Activated T-helper 1 cell treated with anti-CD3 and anti-CD28 coated beads, Interleukin-2, amount 50 U/mL, for 16 hours (primary cell): ENCODE measurements at places on chromosomes 2 and 18.

DNA sequence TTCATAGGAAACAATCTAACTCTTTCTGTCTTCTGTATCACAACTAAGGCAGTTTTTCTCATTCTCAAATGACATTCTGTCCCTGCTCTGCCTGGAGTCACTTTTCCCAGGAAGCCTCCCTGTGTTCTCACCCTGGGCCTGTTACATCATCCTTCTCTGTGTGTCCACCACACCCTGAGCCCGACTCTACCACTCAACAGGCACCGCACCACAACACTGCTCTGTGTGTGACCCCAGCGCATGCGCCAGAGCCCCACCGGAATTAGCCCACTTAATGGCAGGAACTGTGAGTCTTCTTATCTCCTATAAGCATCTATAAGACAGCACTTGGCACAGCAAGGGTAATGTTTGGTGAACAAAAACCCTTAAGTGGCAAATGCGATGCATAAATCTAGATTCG is 32.3 kb downstream of the TGFBRAP1 start:
- DNase-seq = no peak

- no peak for DNase-seq
Observed at GRCh38 chr2:223433461-223433860, 168.7 kb downstream of the SCG2 start.

GRCh38 chr2:24304098-24304497 is 56.2 kb downstream of the ITSN2 start:
- no peak for DNase-seq

DNA sequence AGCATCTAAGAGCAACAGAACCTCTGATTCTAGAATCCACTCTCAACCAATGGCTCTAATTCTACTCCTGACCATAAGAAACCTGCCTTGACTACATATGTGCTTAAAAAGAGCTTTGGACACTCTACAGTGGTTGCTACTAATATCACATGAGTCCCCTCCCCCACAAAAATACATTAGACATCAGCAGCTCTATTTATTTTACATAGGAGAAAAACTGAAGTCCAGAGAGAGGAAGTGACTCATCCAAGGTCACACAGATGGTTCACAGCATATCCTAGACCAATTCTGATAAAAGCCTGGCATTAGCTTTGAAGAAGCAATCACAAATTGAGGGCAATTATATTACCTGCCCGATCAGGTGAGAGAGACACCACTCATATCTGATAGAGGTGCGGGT is 49.8 kb downstream of the ALK start:
- DNase-seq = no peak

DNA sequence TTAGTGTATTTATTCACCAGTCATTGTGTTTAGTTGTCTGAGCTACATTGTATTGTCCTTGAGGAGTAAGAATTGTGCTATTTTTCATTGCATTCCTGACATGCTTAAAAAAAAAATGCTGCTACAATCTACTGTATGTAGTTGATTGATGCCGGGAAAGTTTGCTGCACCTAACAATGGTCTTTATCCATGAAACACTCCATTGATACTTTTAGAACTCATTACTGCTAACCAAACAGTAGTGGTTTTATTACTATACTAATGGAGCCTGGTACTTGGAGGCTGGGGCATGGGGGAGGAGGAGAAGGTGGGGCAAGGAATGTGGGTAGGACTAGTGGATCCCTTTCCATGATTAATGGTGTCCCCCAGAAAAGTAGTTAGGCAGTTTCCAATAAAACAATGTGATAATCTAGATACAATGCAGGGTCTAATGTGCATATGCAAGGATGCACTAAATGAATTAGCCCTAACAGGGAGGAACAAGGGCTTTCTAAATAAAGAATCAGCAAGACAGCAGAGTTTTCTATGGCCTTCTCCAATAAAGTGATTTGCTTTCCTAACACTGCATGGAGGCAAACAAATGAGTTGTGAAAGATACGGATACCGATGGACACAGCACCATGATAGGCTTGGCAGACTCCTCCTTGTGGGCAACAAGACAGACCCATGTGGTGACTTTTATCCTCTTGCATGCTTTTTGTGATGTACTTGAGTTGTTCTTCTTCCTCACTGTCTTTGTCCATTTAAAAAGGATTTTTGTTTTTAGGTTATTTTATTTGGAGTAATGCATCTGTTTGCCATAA is 78.5 kb downstream of the FMNL2 start:
- DNase-seq = no peak
